ENCODE measurements at places on chromosomes 11 and 22.

DNA sequence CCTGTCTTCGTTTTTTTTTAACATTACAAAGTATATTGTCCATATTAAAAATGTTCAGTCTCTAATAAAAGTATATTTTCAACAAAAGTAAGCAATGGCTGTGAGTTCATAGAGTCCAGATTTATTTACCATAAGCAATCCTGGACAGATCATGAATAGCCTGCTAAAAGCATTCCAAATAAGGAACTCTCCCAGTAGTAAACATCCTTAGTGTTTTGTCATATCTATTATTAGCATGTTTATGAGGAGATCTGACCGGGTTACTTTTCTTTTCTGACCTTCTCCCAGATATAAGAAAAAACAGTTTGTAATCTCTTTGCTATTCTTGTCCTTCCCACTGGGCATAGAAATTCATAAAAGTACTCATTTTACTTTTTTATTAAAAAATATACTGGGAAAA lies 403.9 kb upstream of the ANO3 start:
- DNase-seq = no peak

- DNase-seq = no peak
These were observed 170.1 kb downstream of the GRIK4 start for GRCh38 chr11:120681434-120682331.

GRCh38 chr11:27241311-27242122 lies 121.5 kb downstream of the CCDC34 start:
- DNase-seq = no peak

DNA sequence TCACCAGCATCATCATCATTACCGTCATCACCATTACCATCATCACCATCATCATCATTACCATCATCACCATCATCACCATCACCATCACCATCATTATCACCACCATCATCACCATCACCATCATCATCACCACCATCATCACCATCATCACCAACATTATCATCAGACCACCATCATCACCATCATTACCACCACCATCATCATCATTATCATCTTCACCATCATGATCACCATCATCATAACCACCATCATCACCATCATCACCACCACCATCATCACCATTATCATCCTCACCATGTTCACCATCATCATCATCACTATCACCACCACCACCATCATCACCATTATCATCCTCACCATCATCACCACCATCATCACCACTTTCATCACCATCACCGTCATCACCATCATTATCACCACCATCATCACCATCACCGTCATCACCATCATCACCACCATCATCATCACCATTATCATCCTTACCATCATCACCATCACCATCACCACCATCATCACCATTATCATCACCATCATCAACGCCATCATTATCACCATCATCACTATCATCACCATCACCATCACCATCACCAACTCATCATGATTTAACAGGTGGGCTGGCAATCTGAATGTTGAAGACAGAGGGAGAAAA lies 2.4 kb upstream of the MYEOV start:
- no peak for DNase-seq

- peak; percentile 23 for DNase-seq
These were observed 892 bp downstream of the GDPD5 start for GRCh38 chr11:75524665-75525432.

DNA sequence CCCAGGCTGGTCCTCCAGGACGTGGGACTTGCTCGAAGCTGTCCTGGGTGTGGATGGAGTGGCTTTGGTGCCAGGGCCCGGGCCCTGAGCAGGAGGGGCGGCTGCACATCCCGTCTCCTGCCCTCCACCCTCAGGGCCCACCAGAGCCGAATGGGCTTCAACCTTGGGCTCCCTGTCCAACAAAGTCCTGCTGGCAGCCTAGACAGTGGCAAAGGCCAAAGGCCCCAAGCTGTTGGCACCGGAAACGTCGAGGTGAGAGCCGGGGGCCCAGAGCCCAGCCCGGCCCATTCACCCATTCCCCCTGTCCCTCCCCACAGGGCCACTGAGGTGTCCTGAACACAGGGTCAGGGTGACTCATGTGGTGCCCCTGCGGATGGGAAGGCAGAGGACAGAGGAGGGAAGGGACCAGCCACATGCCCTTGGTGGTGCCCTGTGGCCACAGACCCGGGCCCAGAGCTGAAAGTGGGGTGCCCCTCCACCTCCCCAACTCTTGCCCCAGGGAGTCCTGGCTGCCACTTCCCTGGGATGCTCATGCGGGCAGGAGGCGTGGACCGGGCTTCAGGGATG lies 9.1 kb downstream of the TSPAN32 start:
- no peak for DNase-seq

GRCh38 chr11:15967966-15968365 lies 388.4 kb downstream of the SOX6 start:
- DNase-seq = peak; percentile 44

GRCh38 chr11:72232260-72233055 lies 7.9 kb downstream of the INPPL1 start:
- DNase-seq = no peak
